Stimulated activated CD8-positive, alpha-beta memory T cell treated with anti-CD3 and anti-CD28 coated beads, Interleukin-4, amount 100 ng/mL, for 4 hours (primary cell): ENCODE measurements at places on chromosomes 2 and 18.

DNA sequence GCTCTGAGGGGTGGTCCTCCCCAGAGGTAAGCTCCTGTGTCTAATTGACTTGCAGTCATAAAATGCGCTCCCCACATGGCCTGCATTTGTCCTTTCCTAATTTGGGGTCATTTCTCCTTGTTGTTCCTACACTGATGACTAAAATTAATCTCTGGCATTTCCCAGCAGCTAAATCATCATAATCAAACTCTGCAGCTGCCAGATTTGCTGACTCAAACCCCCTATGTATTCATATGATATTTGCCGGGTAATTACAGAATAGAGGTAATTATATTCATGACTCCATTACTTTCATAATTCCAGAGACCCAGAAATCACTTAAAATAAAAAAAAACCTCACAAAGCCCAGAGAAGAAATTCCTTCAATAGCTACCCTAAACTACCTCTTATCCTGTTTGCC, 331.4 kb upstream of the KLHL29 start:
- DNase-seq = no peak

DNA sequence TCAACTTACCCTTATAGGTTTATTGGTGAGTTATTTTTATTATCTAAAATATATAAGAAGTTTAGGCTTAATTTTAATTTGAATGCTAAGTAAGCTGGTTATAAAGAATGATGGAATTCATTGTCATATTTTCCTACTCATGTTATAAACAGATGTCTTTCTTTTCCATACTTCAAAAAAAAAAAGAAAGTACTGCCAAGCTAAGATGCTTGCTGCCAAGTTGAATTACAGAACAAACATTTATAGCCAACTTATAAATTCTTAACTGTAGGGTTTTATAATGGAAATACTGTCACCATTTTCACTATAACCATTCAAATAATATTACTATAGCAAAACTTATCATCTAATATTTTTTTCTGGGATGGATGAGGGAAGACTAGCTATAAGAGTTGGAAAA, 676.0 kb downstream of the NRXN1 start:
- no peak for DNase-seq

- DNase-seq = no peak
Observed at GRCh38 chr2:222399038-222399783, 25.1 kb upstream of the SGPP2 start.

- peak; percentile 72 for DNase-seq
Observed at GRCh38 chr2:231713730-231714638, 5.7 kb downstream of the PTMA start.

GRCh38 chr2:120526047-120526562, 180.2 kb downstream of the INHBB start:
- DNase-seq = no peak

DNA sequence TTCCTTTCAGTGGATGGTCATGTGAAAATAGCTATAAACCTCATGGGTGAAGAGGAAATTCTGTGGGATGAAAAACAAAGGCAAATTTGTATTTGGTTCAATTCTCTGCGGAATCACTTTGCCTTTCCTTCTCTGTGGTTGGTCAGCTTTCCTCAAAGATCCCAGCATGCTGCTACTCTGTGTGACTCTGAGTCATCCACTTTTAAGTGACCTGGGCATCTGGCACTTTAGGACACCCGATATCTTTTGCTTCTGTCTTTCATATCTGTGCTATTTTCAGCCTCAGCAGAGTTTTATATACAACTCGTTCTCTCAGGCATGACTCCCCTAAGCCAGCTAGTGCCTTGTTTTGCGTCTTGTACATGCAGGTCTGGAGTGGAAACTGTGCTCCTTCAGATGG, 217.0 kb upstream of the PIEZO2 start:
- no peak for DNase-seq

GRCh38 chr2:129396980-129397599, 582.4 kb upstream of the RAB6C start:
- DNase-seq = no peak

DNA sequence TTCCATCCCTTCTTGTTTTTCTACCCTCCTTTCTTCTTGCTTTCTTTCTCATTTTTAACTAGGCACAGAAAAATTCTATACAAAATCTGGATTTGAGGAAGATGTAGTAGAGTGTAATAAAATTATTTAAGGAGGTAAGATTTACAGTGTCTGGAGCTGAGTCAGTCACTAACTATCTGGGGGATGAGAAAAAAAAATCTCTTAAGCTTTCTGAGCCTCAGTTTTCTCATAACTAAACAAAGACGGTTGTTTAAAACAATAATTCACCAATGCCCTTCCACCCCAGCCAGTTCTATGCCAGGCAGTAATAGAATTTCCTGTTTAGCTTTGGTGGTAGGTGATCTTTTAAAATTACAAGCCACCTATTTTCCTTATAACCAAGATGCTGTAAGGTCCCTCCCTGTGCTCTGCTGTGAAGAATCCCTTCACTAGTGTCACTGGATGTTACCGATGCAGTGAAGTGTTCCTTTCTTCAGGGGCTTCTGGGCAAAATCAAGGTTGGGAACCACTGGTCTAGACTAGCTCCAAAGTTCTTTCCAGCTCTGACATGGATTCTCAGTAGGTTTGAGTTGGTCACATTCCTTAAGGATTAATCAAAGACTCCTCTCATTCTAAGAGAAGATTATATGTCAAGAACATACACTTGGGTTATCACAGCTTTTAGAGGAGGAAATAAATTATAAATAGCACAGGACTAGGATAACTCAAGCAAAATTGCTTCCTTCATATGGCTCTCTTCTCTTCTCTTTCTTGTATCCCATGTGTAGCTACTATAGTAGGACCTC, 289.0 kb downstream of the CDH2 start:
- no peak for DNase-seq

- DNase-seq = no peak
Observed at GRCh38 chr2:69166812-69167468, 154.0 kb downstream of the ANTXR1 start.

DNA sequence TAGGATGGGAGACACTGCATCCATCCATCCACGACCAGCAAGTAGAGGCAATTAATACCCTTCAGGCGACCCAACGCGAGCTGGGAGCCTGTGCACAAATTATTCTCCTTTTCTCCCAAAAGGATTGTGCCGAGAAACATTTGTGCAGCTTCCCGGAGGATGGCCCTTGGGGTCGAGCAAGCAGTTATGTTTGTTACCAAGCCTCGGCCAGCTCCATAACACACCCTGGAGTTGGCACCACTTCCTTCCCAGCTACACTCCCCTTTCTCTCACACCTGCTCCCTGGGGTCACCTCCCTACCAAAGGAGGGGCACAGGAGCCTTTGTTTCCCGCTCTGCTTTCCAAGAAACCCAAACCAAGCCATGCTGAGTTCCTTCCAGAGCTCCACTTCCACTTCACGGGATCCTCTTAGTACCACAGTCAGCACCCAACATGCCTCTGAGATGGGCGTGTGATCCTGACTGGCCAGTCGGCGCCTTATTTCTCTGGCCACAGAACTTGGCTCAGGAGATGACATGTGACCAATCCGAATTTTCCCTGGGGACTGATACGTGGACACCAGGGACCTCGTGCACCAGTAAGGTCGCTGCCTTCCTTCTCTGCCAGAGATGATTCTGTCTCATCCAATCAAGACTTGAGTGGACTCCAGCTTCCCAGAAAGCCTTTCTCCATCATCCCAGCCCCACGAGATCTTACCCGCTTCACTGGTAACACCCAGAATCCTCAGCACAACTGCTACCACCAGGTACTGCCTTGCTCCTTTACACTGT, 28.5 kb downstream of the GPR55 start:
- no peak for DNase-seq

GRCh38 chr2:105545730-105546627, 147.1 kb upstream of the FHL2 start:
- peak; percentile 23 for DNase-seq

- DNase-seq = no peak
Observed at GRCh38 chr2:110865188-110865587, 132.8 kb downstream of the ACOXL start.

DNA sequence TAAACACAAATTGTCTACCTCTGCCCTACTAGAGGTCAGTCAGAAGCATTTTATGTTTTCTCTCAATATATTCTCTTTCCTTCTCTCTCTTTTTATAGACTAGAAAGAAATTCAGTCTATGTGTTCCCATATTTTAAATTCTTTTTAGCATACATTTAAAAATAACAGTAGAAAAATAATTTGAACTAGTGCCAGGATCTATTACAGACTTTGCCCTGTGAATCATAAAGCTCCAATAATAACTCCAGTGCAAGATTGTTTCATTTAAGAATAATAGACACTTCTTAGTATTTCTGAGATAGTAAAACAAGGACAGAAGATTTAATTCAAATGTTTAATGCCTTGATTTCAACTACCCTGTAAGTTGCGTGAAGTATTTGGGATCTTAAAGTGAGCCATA, 60.1 kb downstream of the ITGB6 start:
- DNase-seq = no peak

GRCh38 chr18:61957801-61958516, 65.2 kb upstream of the RNF152 start:
- no peak for DNase-seq

- DNase-seq = no peak
Observed at GRCh38 chr2:72925328-72925943, 8.1 kb downstream of the EMX1 start.

DNA sequence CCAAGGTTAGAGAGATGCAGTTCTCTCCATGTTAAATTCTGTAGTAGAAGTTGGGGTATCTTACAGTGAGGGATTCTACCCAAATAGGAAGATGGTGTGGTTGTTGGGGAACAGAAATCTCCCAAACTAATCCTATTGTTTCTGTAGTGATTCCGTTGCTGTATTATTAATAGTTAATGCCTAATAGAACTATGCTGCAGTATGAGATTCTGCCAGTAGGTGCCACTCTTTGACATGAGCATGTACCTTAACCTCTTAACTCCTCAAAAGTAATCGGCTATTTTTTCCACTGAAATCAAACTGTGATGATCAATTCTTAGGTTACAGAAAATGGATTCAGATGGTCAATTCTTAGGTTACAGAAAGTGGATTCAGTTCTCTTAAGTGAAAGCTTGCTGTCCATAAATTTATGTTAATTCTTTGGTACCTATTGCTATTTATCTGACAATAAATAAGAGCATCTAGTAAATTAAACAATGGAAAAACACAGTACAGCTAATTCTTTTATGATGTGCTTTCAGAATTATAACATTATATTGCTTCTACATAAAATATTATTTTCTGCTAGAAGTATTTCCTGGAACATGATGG, 97.9 kb upstream of the DLX2 start:
- no peak for DNase-seq

DNA sequence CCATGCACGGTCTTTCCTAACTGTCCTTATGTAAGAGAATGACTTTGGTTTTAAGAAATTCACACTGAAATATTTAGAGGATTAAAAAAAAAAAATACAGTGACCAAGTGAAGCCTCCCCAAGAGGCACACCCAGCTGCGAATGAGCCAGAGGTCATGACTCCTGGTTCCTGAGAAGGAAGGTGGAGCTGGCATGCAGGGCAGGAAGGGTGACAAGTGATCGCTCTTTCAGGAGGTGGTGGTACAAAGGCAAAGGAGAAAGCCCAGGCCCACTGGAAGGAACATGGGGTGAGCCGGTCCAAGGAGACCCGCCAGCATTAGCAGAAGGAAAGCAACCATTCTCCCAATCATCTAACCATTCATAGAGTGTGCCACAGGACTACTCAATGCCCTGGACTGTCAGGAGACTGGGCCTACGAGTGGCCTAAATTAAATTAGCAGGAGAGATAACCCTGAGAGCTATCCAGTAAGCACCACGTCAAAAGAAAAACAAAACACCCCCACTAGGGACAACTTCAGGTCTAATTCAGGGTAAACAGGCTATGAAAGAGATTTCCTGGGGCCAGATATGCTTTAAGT, 7.8 kb downstream of the INO80C start:
- DNase-seq = no peak

- DNase-seq = no peak
Observed at GRCh38 chr18:46660957-46661749, 4.1 kb upstream of the LOXHD1 start.

- no peak for DNase-seq
Observed at GRCh38 chr18:50844554-50844953, 24.7 kb upstream of the MRO start.

- no peak for DNase-seq
Observed at GRCh38 chr2:88875736-88876135, 184.3 kb downstream of the RPIA start.

- DNase-seq = peak; percentile 67
Observed at GRCh38 chr2:201118121-201118960, 2.4 kb downstream of the CFLAR start.

- DNase-seq = no peak
Observed at GRCh38 chr2:112136096-112136495, 2.1 kb upstream of the FBLN7 start.

GRCh38 chr2:226893216-226893615, 57.4 kb downstream of the RHBDD1 start:
- no peak for DNase-seq

DNA sequence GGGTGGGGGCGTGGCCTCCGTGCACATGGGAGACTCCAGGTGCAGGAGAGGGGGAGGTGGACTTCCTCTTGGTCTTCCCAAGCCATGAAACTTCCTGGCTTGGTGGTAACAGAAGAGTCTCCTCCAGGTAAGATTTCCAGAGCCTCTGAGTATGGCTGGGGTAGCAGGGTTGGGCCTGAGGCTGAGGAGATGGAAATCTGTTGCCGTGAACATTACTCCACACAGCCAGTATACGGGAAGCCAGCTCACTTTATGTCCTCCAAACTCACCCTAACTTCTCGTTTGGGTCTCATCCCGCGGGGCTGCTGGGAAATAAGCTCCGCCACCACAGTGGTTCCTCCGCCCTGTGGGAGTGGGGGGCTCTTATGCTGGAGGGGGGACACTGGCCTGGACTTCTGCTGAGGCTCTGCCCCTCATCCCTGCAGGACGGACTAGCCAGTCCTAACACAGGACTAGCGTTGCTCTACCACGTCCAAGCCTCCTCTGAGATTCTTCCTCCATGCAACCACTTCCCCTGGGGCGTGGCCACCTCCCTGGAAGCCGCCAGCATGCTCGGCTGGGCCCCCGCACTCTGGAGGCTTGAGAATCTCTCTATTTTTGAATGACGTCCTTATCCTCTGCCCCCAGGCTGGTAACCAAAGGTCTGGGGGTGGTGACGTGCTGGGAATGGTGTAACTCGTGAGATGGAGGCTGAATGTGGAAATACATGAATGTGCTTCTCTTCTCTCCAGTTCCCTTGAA, 777 bp upstream of the RAB17 start:
- no peak for DNase-seq

DNA sequence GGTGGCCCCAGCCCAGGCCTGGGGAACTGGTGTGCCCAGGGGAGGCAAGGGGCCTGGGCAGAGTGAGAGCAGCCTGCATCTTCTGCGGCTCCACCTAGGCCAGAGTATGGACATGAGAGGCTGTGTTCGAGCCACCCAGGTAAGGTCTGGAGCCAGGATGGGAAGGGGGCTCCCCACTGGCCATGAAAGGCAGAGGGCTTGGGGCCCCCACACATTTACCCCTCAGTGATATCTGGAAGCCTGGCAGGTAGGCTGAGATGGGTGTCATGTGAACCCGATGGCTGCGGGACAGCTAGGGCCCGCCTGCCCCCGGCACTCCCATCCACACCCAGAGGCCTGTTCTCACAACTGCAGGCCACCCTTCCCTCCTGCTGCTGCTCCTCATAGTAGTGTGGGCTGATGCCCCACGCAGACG, 13.2 kb downstream of the ADRA2B start:
- no peak for DNase-seq

GRCh38 chr2:20231598-20232026, 6.7 kb upstream of the SDC1 start:
- no peak for DNase-seq
